ENCODE measurements at places on chromosomes 5 and 9. TPM values are rescaled to one million over a fixed set of nuclear protein-coding genes. Genes with fewer than 3 reads are reported as not detected.

DNA sequence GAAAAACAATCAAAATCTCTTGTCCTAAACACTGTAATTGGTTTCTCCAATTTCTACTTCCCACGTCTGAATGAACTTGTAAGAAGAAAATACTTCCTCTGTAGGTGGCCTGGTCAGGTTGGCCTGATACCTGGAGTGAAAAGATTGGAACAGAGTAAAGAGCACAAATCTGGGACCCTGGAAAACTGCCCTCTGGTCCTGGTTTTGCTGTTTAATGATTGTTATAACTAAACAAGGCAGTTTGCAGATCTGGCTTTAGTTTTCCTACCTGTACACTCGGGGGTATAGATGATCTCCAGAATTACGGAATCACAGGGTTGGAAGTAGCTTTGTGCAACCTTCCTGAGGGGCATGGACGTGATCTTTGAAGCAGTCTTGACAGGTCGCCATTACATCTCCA is 67.6 kb downstream of the ZSWIM6 start:
- H3K36me3 ChIP-seq = no peaks in the 10 kb centered on the region
- no peak for DNase-seq
- H3K27me3 ChIP-seq = no peaks in the 10 kb centered on the region
- H3K27ac ChIP-seq = no peak overlapping the region

DNA sequence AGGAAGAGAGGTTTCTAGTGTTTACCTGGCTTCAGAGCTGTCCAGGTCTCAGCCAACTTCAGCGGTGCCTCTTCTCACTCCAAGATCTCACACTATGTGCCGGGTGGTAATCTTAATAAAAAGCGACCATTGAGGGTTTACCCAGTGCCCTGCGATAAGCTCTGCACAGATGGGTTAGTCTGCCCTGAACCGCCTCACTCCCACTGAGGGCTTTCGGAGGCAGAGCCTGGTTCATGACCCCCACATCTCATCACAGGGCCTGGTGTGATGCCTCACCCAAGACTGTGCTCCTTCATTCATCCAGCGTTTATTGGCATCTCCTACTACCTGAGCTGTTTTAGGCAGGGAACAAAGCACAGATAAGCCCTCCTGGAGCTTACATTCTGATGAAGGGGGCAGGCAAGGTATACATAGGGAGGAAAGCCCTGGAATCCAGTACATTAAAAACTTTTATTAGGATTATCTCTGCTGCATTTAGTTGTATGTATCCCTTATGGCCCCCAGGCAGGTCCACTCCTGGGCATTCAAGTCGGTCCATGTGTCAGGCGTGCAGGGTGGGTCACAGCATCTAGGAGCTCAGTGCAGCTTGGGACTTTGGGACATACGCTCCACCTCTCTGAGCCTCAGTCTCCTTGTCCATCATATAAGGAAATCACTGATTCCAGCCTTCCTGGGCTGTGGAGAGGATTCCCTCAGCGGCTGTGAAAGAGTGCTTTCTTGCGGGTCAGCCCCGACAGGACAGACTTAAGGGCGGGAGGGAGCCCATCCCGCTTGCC is 613 bp upstream of the COL15A1 start:
- H3K4me1 ChIP-seq = no peaks in the 10 kb centered on the region
- H3K36me3 ChIP-seq = no peaks in the 10 kb centered on the region
- peak overlapping the region; percentile 84 for H3K27ac ChIP-seq
- DNase-seq = no peak

DNA sequence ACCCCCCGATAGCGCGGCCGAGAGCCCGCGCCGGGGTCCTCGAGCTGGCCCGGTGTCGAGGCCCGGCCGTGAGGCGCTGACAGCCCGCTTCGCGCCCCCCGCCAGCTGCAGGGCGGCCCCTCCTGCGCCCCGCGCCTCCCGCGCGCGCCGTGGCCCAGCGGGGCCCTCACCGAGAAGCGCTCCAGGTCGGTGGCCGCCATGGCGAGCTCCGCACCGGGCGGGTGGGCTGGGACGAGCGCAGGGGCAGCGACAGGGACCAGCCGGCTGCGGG is 166 bp downstream of the SEPTIN8 start:
- no peaks in the 10 kb centered on the region for H3K27me3 ChIP-seq
- peak overlapping the region; percentile 83 for H3K4me3 ChIP-seq

DNA sequence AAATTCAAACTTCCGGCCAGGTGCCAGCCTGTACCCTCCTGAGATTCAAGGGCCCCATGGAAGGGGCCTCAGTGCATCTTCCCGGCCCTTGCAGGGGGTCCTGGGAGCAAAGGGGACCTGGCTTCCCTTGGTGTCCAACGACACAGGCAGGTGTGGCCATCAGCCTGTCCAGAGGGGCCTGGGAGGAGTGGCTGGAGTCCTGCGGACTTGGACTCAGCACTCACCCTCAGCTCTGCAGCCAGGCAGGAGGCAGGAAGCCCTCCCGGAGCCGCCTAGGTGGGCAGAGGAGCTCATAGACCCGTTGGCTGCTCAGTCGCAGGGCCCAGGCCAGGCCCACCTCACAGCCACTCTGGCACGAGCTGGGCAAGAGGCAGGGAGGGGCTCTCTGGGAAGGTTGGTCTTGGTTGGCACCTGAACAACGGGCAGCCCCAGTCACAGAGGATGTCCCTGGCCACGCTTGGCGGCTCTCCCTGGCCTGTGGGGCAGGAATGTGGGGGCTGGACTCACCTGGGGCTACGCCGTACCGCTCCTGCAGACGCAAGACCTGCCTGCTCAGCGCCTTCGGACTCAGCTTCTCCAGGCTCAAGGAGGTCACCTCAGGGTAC is 53.8 kb upstream of the NRARP start:
- no peak overlapping the region for H3K27ac ChIP-seq
- H3K36me3 ChIP-seq = no peaks in the 10 kb centered on the region
- no peak overlapping the region for H3K4me3 ChIP-seq
- no peaks in the 10 kb centered on the region for H3K4me1 ChIP-seq
- no peak for DNase-seq
- H3K27me3 ChIP-seq = no peaks in the 10 kb centered on the region

GRCh38 chr9:79220666-79221065 is 351.1 kb upstream of the TLE4 start:
- no peaks in the 10 kb centered on the region for H3K27me3 ChIP-seq
- no peaks in the 10 kb centered on the region for H3K4me1 ChIP-seq
- no peak for DNase-seq

GRCh38 chr5:123460296-123460729 is 37.1 kb upstream of the CEP120 start:
- no peak overlapping the region for H3K4me3 ChIP-seq
- H3K27ac ChIP-seq = peak overlapping the region; percentile 82
- no peaks in the 10 kb centered on the region for H3K36me3 ChIP-seq
- H3K27me3 ChIP-seq = no peaks in the 10 kb centered on the region
- DNase-seq = peak; percentile 58

GRCh38 chr9:68690088-68690487 is 15.0 kb upstream of the PIP5K1B start:
- no peaks in the 10 kb centered on the region for H3K27me3 ChIP-seq
- no peaks in the 10 kb centered on the region for H3K4me1 ChIP-seq
- H3K36me3 ChIP-seq = no peaks in the 10 kb centered on the region
- DNase-seq = no peak
- H3K4me3 ChIP-seq = no peak overlapping the region

- H3K36me3 ChIP-seq = no peaks in the 10 kb centered on the region
- H3K4me3 ChIP-seq = no peak overlapping the region
- H3K27me3 ChIP-seq = no peaks in the 10 kb centered on the region
- no peak for DNase-seq
Measured at GRCh38 chr5:102764381-102765004, 9.4 kb downstream of the PAM start.

DNA sequence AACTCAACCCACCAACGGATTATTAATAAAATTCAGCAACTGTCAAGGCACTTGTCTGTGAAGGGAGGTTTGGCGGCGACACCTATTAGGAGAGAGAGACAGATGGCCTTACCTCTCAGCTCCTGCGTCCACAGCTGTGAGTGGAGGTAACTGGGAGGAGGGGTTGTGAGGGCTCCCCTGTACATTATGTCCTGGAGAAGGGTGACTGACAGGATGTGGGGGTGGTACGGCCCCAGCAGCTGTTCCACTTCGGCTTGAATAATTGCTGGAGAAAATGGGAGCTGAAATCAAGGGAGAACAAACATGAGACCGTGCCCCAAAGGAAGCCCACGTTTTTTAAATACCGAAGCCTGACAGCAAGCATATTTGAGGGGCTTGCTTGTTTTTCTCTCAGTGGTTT is 353.5 kb upstream of the RFX3 start:
- no peaks in the 10 kb centered on the region for H3K27me3 ChIP-seq
- H3K4me1 ChIP-seq = no peaks in the 10 kb centered on the region
- no peak overlapping the region for H3K4me3 ChIP-seq
- H3K27ac ChIP-seq = no peak overlapping the region
- no peaks in the 10 kb centered on the region for H3K36me3 ChIP-seq

GRCh38 chr9:32928145-32928763 is 73.2 kb downstream of the APTX start:
- no peaks in the 10 kb centered on the region for H3K36me3 ChIP-seq
- no peaks in the 10 kb centered on the region for H3K27me3 ChIP-seq
- peak; percentile 32 for DNase-seq
- no peak overlapping the region for H3K4me3 ChIP-seq
- no peak overlapping the region for H3K27ac ChIP-seq
- H3K4me1 ChIP-seq = no peaks in the 10 kb centered on the region

The HAVCR2 gene
- 6.7 TPM for total RNA-seq

The IL3 gene
- not detected for total RNA-seq

The DBH gene
- total RNA-seq = not detected

All from transverse colon (tissue), 4 donors.